ENCODE measurements at places on chromosomes 3 and 15.

DNA sequence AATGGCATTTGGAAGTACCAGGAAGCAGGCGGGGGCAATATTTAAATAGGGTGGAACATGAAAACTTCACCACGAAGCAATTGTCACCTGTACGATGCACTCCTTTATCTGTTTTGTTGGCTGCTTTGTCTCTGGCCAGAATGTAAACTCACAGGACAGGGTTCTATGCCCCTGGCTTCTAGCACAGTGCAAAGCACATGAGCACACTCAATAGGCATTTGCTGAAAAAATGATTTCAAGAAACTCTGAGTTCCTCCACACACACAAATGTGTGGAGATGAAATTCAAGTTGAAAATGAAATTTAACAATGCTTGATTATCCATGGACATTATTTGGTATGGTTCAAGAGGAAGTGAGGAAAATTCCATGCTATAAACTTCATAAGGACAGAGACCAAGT is 229.6 kb upstream of the FEZF2 start:
- DNase-seq, result no peak

DNA sequence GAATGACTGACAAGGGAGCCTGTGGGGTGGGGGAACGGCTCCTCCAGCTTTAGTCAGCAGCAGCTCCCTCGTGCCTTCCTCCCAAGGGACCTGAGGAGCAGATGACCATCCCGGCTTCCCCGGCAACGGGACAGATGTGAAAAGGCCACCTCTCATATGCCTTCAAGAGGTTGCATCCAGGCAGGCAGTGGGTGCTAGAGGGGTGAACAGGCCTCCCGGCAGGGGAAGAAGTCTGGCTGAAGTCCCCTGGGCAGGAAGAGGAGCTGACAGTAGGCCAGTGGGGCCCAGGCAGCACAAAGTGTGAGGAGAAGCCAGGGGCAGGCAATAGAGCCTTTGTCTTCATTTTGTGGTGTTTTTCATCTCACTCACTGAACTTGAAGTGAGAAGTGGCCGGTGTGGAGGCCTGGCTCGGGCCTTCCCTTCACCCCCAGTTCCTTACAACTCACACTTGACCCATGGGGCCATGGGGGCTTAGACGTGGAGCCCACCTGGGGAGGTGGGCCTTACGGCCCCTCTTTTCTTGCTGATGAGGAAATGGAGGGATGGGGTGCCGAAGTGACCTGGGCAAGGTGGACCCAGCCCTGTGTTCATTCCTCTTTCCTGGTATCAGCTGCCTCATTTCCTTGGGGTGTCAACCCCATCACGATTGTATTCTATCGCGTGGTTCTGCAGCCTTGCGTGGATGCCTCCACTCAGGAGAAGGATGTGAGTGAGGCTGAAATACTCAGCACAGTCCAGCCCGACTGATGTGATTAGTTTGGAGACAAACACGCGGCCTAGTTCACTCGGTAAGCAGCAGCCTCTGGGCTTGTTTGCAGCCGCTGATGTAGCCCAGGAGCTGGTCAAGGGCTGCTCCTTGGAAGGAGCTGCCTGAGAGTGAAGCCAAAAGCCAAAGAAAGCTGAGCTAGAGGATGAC is 115.5 kb upstream of the ALDH1A3 start:
- DNase-seq, result no peak

DNA sequence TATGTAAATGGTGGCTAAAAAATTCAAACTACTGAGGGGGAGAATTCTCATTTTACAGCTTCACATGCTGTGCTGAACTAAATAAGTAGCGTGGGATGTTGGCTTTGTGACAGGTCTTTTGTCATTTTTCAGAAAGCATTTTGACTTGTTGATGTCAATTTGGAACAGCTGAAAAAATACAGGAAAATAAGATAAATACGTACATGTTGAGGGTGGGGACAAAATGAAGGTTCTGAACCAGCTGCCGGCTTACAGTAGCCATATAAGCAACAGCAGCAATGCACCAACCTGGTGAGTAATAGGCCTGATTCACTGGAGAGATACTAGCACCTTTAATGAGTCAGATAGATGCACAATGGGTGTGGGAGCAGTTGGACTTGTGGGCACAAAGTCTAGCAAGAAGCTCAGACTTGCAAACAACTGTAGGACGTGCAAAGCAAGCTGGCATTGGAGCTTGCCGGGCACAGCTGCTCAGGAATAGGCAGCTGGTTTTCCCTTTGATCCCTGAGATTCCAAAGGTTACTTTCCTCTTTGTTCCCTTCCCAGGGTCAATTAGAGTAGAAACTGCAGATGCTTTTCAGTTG is 12.9 kb downstream of the B3GNT5 start:
- no peak for DNase-seq

DNA sequence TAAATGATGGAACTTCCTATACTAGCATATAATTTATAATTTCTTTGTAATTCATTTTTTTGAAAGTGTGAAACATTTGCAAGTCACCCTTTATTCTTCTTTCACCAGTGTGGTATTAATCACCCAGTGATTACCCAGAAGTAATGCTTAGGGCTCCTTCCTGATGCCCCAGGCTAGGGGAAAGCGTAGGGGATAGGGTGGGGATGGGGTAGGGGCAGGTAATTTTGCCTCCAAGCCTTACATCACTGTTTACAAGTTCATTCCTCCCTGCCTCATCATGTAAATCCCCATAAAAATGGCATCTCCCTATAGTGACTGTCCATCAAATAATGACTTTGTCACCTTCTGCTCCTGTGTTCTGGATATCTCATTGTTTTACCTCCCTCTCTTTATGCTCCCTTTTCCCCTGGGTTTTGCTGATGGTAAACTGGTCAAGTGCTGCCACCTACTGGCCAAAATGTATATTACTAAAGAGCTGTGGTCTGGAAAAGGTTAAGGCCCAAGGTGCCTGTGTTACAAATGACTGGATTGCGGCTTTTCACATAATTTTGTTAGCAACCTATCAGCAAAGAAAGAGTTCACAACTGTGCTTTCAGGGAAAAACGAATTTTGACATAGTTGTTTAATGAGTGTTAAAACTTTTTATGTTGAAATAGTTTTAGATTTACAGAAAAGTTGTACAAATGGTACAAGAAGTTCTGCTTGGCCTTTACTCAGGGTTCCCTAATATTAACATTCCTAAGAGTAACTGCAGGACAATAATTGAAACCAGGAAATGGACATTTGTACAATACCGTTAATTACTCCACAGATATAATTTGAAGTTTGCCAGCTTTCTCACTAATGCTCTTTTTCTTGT is 54.7 kb downstream of the ONECUT1 start:
- DNase-seq, result peak; percentile 62

GRCh38 chr3:32281570-32282106 is 43.2 kb downstream of the CMTM8 start:
- no peak for DNase-seq

- DNase-seq, result no peak
Observed at GRCh38 chr3:159837725-159838124, 150.9 kb upstream of the IL12A start.

GRCh38 chr3:123084738-123085237 is 18.0 kb downstream of the PDIA5 start:
- no peak for DNase-seq

- DNase-seq, result peak; percentile 29
Observed at GRCh38 chr15:63763476-63764123, 70.1 kb downstream of the HERC1 start.

- no peak for DNase-seq
Observed at GRCh38 chr15:58404020-58404419, 27.8 kb upstream of the LIPC start.

GRCh38 chr3:53103397-53104296 is 26.6 kb downstream of the RFT1 start:
- DNase-seq, result peak; percentile 21

GRCh38 chr3:147119346-147119745 is 287.0 kb downstream of the ZIC4 start:
- no peak for DNase-seq

DNA sequence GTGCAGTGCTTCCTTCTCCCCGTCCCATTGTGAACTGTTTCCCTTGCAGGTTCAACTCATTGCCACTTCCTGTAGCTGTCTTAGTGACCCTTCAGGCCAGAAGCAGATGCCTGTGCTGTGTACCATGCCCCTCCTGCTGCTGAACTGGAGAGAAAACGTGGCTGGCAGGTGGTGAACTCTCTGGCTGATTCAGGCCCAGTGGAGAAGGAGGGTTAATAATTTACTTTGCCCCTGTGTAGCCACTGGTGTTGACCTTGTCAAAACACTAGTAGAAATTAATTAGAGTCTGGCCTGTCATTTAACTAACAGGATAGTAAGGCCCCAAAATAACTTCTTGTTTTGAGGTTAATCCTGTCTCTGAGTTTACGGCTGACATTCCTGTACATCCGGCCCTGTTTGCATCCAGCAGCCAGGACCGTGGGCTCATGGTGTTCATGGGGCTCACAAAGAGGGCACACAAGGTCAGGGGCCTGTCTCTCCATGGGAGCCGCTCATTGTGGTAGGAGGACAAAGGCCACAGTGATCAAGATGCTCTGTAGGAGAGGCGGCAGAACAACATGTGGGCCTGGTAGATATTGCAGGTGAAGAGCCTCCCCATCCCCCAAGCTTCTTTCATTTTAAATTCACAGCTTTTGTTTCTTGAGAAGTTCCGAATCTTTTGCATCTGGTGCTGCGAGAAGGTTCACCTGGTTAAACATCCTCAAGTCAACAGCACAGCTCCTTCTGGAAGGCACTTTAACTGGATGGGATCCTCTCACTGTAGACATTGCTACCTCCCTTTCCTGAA is 101.6 kb downstream of the CGNL1 start:
- no peak for DNase-seq

GRCh38 chr3:107524326-107524840 is 1.6 kb downstream of the BBX start:
- DNase-seq, result peak; percentile 31

- DNase-seq, result no peak
Observed at GRCh38 chr3:156425651-156426050, 129.3 kb downstream of the SSR3 start.

- DNase-seq, result no peak
Observed at GRCh38 chr3:136835813-136836510, 17.0 kb downstream of the SLC35G2 start.

DNA sequence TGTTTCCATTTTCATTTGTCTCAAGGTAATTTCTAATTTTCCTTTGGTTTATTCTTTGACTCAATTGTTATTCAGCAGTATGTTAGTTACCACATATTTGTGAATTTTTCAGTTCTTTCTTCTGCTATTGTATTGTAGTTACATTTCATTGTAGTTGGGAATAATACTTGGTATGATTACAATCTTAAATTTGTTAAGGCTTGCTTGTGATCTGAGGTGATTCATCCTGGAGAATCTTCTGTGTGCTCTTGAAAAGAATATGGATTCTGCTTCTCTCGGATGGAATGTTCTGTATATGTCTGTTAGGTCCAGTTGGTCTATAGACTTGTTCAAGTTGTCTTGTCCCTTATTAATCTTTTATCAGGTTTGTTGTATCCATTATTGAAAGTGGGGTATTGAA is 63.4 kb upstream of the VEPH1 start:
- no peak for DNase-seq

GRCh38 chr3:184156522-184156955 is 1.4 kb downstream of the DVL3 start:
- DNase-seq, result no peak

- no peak for DNase-seq
Observed at GRCh38 chr3:43870120-43870519, 179.4 kb downstream of the ABHD5 start.

DNA sequence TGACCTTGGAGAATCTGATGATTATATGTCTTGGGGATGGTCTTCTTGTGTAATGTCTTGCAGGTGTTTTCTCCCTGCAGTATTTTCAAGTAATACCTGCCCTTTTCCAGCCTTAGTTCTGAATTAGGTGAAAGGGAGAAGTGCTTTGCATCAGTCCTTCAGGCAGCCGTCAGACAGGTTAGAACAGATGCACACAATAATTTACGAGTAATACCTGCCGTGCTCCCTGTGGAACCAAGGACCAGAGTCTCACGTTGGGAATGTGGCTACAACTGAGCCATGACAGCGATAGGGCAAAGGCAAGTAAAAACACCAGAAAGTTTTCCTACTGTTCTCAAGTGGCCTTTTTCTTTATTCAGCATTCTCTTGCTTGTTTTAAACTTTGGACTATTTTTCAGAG is 69.1 kb downstream of the CHCHD6 start:
- no peak for DNase-seq

- DNase-seq, result no peak
Observed at GRCh38 chr3:108471426-108471825, 39.0 kb downstream of the MYH15 start.

DNA sequence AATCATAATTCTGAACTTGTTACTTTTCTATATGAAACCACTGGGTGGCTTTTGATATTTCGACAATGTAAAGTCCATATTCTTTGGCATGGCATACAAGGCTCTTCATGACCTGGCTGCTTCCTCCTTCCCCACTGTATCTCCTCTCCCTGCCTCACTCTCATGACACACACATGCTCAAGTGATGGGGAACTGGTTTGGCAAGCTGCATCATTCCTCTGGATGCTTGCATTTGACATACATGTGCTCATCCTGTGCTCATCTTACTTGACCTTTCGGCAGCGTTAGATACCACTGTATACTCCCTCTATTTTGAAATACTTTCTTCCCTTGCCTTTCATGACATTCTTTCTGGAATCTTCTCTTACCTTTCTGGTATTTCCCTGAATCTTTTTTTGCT is 51.8 kb upstream of the ZDHHC23 start:
- DNase-seq, result no peak

GRCh38 chr3:113898892-113899291 is 48.9 kb upstream of the ZDHHC23 start:
- peak; percentile 46 for DNase-seq

DNA sequence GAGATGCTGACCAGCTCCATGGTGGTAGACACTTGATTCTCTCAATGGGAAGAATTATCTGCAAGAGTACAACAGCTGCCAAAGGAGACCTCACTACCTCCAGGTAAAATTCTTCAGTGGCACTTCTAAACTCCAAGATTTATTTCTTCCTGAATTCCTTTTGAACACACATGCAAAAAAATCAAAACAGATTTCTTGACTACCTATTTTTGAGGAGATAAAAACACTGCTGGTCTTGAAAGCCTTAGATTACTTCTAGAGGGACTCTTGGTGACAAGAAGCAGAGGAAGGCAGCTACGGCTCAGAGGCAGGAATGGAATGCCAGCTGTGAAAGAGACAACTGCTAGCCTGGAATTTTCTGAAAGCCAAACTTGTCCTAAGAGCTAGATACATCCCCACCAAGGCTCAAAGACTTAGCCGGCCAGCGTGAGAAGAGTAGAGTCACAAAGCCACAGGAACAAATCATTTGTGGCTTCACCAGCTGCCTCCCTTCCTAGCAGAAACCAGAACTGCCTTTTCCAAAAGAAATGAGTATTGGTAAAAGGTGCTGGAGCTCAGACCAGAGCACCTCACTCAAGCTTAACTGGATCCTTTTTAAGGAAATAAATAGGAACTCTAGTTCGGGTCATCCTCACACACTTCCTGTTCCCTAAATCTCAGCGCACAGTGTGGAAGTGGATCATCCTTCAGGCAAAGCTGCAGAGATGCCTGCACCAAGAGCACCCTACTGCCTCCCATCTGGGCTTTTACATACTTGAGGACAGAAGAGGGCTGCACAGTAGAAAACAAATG is 32.6 kb downstream of the CLK3 start:
- no peak for DNase-seq

- DNase-seq, result no peak
Observed at GRCh38 chr3:59256230-59256629, 206.4 kb upstream of the CFAP20DC start.

All from AML-193 (cell line).